ENCODE measurements at places on chromosomes 5 and 9.

GRCh38 chr5:163478126-163478981 lies 17.9 kb downstream of the HMMR start:
- DNase-seq = no peak

- DNase-seq = no peak
These were observed 91.2 kb downstream of the PAX5 start for GRCh38 chr9:36942891-36943290.

DNA sequence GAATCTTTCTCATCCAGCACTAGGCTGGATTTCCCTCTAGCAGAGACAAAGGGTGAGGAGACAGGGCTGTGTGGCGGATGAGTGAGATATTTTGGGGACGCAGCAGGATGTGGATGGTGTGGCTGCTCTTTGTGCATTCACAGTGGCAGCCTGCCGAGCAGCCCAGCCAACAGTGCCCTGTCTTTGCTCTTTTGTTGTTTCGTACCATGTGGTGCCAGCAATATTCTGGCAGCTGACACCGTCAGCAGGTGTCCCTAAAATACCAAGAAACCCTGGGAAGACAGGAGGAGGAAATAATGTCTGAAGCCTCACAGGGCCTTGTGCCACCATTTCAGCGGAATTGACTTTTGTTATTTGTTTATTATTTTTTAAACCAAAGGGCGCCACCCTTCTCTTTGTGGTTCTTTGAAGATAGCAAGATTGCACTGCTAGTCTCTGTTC lies 141.4 kb downstream of the CCDC192 start:
- peak; percentile 58 for DNase-seq

DNA sequence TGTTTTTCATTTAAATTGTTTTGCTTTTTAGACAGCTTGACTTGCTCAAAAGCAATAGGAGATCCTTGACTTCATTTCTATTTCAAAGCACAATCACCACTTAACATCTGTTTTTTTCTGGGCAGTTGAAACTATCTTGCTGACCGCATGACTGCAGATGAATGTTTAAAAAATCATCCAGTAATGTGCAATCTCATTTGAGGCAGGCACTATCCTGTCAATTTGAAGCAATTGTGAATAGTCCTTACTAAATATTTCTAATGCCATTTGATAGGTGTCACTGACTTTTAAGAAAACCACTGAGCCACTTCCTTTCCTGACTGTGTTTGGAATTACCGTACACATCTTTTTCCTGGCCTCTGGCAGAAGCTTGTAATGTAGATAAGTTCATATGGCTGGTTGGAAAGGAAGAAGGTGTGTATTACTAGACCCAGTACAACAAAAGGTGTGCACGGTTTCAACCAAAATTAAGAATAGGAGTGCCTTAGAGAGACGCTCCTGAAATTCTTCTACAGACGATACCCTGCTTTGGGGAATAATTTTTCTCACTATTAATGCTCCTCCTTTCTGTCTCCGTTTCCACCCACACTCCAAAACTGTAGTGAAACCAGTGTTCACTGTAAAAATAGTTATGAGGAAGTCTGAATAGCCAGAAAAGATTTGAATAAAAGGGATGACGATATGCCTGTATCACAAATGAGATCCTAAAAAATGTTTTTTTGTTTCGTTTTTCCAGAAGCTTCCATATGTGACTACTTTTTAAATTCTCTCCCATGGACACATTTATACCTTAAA lies 136.7 kb upstream of the MOCS2 start:
- no peak for DNase-seq

- DNase-seq = no peak
These were observed 110.3 kb downstream of the VAV2 start for GRCh38 chr9:133881671-133882381.

Measured in left cardiac atrium (tissue), 4 donors.